ENCODE measurements at places on chromosomes 6 and 20.

DNA sequence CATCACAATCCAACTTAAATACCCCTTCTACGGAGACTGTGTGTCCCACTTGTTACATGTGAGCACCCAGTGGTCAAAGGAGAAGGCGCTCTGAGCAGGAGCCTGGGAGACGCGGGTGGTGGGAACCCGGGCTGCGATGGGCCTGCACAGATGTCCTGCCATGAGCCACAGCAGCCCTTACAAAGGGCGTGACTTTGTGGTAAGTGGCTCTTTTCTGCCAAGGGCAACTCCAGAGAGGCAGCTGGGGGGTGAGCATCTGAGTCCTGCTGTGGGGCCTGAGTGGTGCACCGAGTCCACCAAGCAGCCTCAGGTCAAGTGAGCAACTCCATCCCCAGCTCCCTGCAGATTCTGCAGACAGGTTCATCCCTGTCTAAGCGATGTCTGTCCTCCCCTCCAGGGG is 33.6 kb upstream of the CST7 start:
- no peak for DNase-seq

DNA sequence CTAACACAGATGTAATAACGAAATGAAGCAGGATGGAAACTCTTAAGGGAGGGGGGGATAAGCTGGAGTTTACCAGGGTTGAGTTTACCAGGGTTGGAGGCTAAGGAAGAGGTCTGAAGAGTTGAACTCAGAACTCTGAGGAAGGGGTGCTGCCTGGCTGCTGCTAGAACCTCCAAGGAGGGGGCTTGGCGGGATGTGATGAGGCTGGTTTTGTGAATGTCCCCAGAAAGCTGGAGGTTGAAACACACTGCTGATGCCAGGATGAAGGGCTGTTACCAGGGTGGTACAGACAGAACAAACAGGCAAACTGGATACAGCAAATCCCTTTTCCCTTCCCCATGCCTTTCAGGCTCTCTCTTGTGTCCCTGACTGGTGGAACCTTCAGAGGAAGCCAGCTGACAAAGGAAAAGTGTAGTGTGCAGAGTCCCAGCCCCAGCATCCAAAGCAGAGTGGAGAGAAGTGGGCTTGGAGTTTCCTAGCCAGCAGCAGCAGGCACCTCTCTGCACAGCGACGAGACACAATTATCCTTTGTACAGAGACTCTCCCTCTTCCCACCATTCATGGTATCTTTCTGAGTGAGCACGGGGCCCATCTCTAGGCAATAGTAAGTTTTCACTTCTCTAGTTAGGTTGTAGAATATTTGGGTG is 23.7 kb downstream of the UBE2V1 start:
- no peak for DNase-seq

- no peak for DNase-seq
These were observed 152.4 kb downstream of the COL9A1 start for GRCh38 chr6:70150521-70150920.

DNA sequence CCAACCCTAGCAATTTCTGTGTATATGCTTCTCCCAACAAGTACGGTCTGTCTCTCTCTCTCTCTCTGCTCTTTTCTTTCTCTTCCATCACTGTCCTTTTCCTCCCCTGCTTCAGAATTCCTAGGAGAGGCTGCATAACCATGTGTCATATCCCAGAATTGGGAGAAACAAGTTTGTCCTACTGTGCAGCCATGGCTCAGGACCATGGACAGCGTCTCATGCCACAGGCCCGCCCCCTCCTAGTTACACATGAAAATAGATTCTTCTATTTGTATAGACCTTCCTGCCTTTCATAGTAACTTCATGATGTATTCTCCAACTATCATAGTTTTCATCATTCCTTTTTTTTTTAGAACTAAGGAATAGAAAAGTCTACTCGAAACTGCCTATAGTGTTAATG is 98.0 kb downstream of the FNDC1 start:
- DNase-seq = peak; percentile 2

DNA sequence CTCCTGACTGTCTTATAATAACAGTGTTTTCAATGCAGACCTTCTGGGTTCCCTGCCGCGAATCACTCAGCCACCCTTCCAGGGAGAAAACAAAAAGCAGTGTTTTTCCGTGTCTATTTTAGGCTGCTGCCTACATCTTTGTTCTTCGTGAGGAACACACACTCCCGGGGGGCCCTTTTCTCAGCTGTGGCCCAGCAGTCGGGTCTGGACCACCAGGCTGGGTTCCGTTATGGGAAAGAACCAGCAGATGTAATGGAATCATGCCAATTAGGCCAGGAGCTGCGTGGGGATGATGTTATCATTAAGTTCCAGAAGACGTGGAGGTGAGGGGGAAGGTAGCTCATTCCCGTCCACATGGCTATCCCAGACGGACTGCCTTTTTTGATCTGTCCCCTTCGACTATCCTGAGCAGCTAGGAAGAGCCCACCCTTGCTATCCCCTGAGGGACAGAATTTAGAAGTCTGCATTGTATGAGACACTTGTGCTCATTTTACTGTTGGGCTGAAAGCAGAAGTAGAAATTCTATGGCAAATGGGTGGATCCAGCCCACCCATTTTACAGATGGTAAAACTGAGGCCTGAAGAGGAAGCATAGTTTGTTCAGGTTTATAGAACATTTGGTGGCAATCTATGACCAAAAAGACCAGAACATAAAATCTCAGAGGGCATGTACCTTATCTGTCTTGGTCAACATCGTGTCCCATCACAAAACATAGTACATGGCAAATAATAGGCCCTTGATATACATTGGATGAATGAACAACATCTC is 54.5 kb downstream of the KCNB1 start:
- peak; percentile 65 for DNase-seq

DNA sequence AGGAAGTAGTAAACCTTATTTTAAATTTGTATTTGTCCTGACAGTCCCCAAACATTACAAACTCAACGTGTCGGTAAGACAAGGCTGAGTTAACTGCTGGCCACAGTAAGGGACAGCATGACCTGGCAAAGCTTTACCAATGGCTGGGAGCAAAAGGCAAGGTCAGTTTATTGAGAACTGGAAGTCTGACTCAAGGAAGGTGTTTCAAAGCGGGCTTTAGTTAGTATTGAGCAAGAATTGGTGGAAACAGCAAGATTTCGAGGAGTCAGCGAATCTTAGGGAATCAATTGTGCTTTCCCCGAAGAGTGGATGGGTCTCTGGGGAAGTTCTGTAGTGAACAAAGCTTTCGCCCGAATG is 885 bp upstream of the GZF1 start:
- peak; percentile 55 for DNase-seq

DNA sequence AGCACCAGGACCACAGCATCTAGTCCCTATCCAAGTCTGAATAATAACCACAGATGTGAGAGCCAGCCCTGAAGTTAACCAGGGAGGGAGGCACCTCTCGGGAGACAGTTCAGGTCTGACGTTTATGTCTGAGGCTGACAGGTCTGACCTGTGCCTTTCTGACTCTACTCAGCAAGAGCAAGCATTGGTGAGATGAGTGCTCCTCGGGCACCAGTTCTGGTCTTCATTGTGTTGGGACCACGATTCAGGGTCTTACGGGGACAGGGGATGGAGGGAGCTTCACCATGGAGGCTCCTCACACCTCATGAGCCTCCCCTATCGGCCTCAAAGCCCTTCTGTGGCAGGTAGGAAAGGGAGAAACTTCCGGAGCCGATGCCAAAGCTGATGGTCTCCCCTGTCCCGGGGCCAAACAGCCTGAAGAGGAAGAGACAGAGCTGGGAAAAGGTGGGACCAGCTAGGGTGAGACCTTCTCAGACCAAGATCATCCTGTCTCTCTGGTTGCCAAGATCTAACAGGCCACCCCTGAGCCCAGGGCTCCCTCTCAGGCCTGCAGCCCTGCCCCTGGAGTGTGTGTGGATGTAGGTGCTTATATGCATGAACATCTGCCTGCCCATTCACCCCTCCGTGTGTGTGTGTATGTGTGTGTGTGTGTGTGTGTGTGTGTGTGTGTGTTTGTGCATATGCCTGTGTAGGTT is 170.5 kb downstream of the VEGFA start:
- no peak for DNase-seq

GRCh38 chr20:54220722-54221121 is 12.8 kb downstream of the PFDN4 start:
- DNase-seq = no peak

DNA sequence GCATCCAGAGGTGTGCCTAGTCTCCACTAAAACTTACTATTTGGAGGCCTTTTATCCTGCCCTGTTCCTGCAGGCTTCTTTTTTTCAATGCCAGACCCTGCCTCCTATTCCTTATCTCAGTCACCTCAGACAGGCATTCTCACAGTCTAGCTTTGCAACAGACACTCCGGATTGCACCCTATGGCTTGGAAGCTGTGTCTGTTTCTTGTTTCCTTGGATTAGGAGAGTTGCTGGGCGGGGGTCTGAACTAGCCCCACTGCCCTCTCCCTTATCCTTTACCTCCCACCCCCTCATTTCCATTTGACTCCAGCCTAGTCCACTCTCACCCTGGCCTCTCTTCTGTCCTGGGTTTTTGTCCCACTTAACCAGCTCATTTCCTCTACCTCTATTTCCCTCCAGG is 228.1 kb upstream of the CITED2 start:
- DNase-seq = no peak

DNA sequence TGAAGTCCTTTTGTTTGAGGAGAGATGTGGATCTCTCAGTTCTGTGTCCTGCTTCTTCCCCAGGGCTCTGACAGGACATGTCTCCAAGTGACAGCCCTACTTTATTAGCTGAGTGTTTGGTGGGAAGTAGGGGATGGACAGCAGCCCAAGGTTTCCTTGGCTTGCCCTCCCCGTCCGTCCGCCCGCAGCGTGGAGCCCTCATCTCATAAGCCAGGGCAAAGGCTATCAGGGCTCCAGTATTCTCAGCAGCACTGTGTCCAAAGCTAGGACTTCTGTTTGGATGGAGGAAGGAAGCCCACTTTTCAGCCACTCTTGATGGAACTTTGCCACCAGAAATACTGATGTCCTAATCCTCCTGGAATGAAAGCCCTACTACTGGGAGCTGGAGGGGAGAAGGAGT is 13.6 kb downstream of the CDC5L start:
- DNase-seq = no peak

GRCh38 chr6:126788861-126789365 is 329.6 kb upstream of the RSPO3 start:
- no peak for DNase-seq

GRCh38 chr6:125792680-125793079 is 1.9 kb downstream of the NCOA7 start:
- peak; percentile 76 for DNase-seq

DNA sequence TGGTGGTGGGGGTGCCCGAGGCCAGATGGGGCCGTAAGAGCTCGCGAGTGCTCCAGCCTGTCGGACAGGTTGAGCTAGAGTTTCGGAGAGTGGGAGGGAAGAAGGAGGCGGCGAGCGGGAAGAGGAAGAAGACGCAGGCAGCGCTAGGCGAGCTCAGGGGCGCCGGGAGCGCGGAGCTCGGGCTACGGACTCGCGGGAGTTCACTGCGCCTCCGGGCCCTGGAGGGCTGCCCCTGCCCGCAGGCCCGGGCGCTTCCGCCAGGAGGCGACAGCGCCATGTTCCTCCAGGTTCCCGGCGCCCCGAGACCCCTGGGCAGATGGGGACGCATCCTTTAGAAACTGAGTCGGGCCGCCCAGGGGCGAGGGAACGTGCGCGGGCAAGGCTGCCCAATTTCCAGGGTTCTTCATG is 984 bp downstream of the TFAP2C start:
- peak; percentile 83 for DNase-seq

- DNase-seq = peak; percentile 78
These were observed 1.0 kb downstream of the NAPB start for GRCh38 chr20:23419995-23420901.

- no peak for DNase-seq
These were observed 25.0 kb downstream of the SLC22A1 start for GRCh38 chr6:160146454-160147145.

GRCh38 chr6:139091826-139092225 is 43.1 kb upstream of the HECA start:
- no peak for DNase-seq

DNA sequence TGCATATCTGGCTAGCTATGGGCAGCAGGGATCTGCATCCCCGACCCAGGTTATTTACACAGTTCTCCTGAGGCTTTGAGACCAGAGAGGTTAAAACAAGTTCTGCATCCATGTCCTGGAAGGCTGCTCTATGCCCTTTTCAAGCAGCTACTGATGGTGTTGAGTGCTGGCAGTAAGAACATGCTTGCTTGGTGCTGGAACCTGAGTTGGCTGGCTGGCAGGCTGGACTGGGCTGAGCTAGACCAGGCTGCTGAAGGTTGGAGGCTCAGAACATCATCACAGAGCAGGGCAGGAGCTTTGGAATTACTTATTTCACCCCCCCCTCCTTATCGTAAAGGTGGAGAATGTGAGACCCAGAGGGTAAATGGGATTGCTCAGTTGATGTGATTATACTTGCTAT is 16.9 kb upstream of the LRFN2 start:
- no peak for DNase-seq

DNA sequence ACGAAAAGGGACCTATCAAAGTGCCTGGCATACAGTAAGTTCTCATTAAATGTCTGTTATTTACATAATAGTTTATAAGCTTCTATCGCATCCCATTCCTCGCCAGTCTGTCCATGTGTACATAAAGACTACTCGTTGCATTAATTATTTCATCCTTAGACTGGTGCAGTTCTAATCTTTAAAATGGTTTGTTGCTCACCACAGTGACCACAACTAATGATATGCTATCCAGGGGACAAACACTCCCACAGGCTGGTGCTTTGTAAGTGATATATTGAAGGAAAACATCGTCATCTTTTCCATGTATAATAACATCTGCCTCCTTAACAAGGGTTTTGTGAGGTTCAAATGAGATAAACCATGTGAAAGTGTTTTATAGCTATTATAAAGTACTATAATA is 39.0 kb upstream of the HBS1L start:
- DNase-seq = no peak

DNA sequence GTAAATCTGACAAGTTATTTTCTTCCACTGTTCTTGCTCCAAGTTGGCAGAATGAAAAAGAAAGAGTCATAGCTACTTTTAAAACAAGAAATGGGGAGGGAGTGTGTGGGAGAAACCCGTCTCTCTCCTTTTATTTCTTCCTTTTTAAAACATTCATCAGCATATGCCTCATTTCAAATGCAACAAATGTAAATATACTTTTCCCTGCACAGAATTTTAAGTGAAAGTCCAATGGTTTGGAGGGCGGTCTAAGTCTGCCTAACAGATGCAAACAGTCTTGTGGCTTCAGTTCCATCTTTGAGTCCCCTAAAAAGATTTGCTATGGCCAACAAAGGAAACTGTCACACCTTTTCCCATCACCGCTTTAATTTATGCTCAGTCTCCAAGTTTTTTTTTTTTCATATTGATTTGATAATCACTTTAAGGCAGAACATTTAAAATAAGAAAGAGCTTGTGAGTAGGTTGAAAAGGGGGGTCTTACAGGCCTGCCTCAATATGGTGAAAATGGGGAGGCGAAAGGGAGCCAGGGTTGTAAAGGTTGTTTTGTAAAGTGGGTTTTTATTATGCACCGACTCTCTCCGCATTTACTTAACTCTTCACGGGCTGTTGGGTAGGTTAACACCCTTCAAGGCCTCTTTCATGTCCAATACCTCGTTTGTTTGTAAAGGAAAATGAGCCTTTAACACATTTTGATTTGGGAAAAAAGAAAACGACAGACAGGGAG is 4.6 kb downstream of the TFAP2D start:
- DNase-seq = no peak

DNA sequence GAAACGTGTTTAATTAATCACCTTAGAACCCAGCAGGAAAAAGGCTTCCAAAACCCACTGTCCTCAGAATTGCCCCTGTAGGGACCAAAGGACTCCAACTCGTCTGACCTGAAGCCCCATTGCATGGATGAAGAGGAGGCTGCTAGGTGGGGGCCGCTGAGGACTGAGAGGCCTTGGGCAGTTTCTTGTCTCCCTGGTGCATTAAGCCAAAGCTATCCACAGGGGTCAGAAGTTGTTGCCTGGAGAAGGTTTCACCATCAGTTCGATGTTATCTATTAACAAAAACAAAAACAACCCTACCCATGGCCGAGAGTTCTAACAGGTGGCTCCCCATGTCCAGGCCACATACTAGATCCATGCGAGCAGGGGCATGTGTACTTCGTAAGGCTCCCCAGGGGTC is 120.9 kb upstream of the CD93 start:
- DNase-seq = no peak
